Kidney epithelial cell (primary cell): ENCODE measurements at places on chromosomes 1 and 21. TPM values are rescaled to one million over a fixed set of nuclear protein-coding genes. Genes with fewer than 3 reads are reported as not detected.

Gene CHI3L1
- 1.5 and 2.1 TPM in 2 replicates for total RNA-seq

Gene CLDN17
- total RNA-seq, result not detected in 2 replicates

Gene RHOU
- 1.0 and 1.2 TPM in 2 replicates for total RNA-seq

Gene CCDC30
- total RNA-seq, result 1.8 and 3.1 TPM in 2 replicates

Gene CBS
- 111 and 125 TPM in 2 replicates for total RNA-seq

Gene MAN1C1
- total RNA-seq, result 1.4 and 4.3 TPM in 2 replicates

Gene SV2A
- 13.2 and 14.1 TPM in 2 replicates for total RNA-seq

Gene COL8A2
- 1.2 TPM in 2 replicates for total RNA-seq

Gene RGS1
- total RNA-seq, result 0.41 TPM in 1 of 2 replicates, not detected in the other

Gene CRP
- total RNA-seq, result not detected in 2 replicates

Gene VWA5B1
- total RNA-seq, result 0.14 TPM in 1 of 2 replicates, not detected in the other

Gene CATSPERE
- 0.13 and 0.21 TPM in 2 replicates for total RNA-seq

Gene PLEKHN1
- 13.2 and 13.3 TPM in 2 replicates for total RNA-seq

Gene F13B
- not detected in 2 replicates for total RNA-seq

Gene ASAP3
- total RNA-seq, result 17.7 and 27.1 TPM in 2 replicates

Gene OR6K2
- total RNA-seq, result not detected in 2 replicates

Gene SPRR3
- 1.1 TPM in 1 of 2 replicates, not detected in the other for total RNA-seq
